Activated naive CD8-positive, alpha-beta T cell treated with anti-CD3 and anti-CD28 coated beads, Interleukin-2, amount 50 U/mL, for 24 hours (primary cell): ENCODE measurements at places on chromosomes 7 and 10.

GRCh38 chr7:112124061-112124766 lies 82.0 kb downstream of the DOCK4 start:
- no peak for DNase-seq

GRCh38 chr10:22992621-22993020 lies 64.8 kb downstream of the ARMC3 start:
- DNase-seq: no peak

DNA sequence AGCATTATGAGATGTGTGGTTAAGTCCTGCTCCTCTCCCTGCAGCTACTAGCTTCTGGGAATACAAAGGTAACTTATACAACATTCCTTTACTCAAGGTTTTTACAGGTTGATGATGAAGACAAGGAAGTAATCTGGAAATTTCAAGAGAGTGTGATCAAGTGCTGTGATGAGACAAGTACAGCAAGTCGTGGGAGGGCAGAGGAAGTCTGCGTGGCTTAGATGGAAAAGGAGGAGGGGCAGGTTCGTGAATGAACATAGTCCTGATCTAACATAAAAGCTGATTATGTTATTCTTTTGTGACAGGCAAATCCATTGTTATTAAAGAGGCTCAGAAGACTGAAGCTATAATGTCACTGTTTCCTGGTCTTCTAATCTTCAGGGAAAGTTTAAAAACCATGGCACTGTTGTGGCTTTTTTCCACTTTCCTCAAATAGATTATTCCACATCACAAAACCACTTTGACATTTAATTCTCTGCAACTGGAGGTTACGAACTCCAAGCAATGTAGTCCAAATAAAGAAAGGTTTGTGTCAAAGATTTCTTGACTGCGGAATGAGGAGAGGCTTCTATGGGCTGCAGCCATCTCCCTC lies 84.1 kb downstream of the CPXM2 start:
- DNase-seq: no peak

DNA sequence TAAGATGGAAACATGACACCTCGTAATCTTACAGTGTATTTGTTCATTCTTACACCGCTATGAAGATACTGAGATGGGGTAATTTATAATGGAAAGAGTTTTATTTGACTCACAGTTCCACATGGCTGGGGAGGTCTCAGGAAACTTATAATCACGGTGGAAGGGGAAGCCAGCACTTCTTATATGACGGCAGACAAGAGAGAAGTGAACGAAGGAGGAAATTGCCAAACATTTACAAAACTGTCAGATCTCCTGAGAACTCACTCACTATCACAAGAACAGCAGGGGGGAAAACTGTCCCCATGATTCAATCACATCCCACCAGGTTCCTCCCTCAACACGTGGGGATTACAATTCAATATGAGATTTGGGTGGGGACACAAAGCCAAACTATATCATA lies 282.3 kb downstream of the HGF start:
- DNase-seq: no peak

GRCh38 chr10:116138897-116139296 lies 134.1 kb downstream of the GFRA1 start:
- DNase-seq: no peak

GRCh38 chr10:64505501-64505900 lies 984.3 kb downstream of the REEP3 start:
- no peak for DNase-seq

DNA sequence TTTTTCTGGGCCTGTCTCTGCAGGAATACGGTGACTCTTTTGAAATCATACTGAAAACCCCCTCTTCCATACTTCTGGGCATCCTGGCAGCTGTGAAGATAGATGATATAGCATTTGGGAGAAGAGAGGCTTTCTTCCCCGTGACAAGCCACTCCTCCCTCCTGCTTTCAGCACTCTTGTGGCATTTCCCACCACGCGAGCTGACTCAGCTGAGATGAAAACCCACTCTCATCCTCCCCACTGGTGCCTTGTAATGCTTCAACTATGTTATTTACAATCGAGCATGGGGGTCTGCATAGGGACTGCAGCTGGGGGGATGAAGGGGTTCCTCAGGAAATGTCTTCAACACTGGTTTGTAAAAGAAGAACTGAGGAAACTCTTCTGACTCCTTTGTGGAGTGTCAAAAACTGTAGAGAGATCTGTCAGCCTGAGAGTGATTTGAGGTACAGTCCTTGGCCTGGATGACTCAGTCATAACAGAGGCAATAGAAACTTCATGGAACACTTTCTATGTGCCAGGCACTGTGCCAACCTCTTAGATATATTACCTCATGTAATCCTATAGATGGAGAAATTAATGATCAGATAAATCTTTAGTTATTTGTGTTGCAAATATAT lies 1.7 kb upstream of the TBATA start:
- DNase-seq: peak; percentile 20

DNA sequence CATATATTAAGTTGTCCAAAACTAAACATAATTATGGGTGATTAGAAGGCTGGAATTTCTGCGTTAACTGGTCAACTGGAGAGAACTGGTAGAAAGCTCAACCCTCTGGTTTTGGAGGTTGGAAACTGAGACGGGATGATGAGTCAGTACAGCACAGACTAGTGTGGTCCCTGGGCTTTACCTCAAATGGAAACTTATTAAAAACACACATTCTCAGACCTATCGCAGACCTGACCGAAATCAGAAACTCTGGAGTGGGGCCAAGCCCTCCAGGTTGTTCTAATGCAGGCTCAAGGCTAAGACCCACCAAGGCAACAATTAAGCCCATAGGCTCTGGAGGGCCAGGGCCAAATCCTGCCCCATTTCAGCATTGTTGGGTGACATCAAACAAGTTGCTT lies 136.9 kb downstream of the KCNMA1 start:
- DNase-seq: peak; percentile 29

DNA sequence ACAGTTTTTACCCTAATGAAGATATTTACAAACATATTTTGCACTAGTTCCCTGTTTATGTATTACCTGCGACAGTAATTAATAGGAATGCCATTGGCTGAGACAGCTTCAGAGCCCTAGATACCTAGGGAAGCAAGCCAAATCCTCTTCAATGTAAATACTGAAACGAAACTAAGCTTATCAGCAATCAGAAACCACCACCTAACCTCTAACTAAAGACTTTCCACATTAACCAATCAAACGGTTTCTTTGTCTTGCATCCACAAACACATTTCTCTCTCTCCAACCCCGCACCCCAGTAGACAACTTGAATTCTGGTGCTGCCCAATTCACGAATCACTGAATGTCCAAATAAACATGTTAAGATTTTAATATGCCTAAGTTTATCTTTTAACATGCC lies 474.4 kb upstream of the C7orf33 start:
- DNase-seq: no peak

GRCh38 chr10:131774681-131775085 lies 126.1 kb upstream of the PPP2R2D start:
- DNase-seq: no peak

- DNase-seq: peak; percentile 89
Observed at GRCh38 chr10:133261726-133262325, 14.8 kb downstream of the ADAM8 start.

- DNase-seq: no peak
Observed at GRCh38 chr10:84820596-84820995, 492.2 kb downstream of the CCSER2 start.

DNA sequence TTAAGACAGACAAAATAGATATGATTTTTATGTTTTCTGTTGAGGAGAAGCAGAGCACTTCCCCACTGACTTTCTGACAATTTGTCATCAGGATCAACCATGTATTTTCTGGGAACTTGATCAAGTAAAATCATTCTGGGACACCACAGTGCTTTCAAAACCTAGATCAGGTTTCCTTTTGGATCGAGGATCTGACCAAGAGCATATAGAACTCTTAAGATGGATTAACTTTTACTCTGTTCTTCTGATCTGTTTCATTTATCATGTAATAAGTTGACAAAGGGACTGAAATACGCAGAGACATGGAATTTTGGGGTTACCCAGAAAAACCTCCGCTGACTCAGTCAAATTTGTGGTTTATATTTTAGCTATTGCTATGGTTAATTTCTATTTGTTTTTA lies 136.0 kb upstream of the WNT16 start:
- DNase-seq: no peak

- no peak for DNase-seq
Observed at GRCh38 chr10:80701706-80702105, 164.0 kb downstream of the SH2D4B start.

- DNase-seq: no peak
Observed at GRCh38 chr7:135736586-135737305, 8.8 kb upstream of the SLC13A4 start.

GRCh38 chr7:30662431-30662939 lies 19.8 kb downstream of the CRHR2 start:
- no peak for DNase-seq

DNA sequence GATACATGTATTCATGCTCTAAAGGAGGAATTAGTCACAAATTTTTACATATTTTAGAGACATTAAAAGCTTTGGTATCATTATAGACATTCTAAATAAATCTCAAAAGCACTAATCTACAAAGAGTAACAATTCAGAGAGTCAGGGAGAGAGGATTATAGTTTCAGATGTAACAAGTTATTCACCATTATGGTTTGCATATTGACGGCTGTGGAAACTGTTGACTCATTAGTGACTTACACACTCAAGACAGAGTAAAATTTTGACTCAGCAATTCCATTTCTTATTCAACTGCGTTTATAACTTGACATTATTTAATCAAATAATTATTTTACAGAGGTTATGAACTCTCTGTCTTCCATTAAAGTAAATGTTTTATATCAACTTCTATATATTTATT lies 95.4 kb upstream of the SEMA3C start:
- DNase-seq: no peak
